ENCODE measurements at places on chromosomes 5 and 9.

DNA sequence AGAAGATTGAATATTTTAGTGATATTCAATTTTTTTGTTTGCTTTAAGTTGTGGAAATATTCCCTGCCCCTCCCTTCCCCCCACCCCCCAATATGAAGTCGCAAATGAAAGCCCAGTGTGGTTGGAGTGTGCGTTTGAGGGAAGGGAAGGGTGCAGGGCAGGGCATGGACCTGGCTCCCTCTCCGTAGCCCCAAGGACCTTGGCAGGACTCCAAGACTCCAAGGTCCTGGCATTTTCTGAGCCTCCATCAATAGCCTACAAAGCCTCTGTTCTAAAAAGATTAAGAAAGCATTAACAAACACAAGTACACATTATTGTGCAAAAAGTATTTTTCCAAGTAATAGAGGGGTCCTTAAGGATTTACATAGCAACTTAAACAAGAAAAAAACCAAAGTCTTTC lies 38.8 kb upstream of the PTPN3 start:
- DNase-seq = no peak

DNA sequence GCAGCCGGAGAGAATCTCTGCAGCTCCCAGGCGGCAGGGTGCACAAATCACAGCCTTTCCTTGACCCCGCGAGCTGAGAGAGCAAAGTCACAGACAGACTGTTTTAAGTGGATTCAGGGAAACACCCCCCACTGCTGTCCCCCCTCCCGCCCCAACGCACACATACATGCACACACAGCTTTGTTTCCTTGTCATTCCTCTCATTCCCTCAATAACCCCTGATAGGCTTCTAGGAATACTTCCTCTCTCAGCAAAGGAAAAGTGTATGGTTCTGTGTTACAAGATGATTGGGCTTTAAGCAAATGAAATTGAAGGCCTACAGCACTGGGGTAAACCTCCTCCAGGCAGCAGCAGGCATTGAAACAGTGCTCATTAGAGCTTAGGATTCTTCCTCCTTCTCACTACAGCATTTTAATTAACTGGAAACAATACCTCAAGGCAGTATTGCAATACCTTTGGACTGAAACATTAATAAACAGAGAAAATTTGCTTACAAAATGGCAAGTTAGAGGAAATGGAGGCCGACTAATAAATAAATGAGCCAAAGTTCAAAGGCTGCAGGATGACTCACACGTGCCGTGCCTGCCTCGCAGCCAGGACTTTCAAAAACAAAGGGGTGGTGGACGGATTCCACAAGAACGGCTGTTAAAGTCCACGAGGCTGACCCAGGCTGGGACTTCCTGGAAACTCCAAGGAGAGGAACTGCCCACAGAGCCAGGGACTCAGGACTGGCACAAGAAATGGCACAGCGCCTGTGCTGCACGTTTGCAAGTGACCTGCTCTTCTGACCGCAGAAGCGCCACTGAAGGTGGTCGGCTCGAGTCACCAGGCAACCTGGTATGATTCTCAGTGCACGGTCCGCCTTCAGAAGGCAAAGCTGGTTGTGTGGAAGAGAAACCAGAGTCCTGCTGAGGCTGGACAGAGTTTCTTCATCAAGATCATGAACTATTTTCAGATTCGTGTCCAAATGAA lies 236.2 kb downstream of the SYK start:
- DNase-seq = peak; percentile 72

- no peak for DNase-seq
Observed at GRCh38 chr5:129670957-129671500, 76.9 kb upstream of the MINAR2 start.

GRCh38 chr9:96242811-96243210 lies 59.2 kb downstream of the HSD17B3 start:
- no peak for DNase-seq

GRCh38 chr5:110854200-110854599 lies 115.4 kb downstream of the SLC25A46 start:
- no peak for DNase-seq

DNA sequence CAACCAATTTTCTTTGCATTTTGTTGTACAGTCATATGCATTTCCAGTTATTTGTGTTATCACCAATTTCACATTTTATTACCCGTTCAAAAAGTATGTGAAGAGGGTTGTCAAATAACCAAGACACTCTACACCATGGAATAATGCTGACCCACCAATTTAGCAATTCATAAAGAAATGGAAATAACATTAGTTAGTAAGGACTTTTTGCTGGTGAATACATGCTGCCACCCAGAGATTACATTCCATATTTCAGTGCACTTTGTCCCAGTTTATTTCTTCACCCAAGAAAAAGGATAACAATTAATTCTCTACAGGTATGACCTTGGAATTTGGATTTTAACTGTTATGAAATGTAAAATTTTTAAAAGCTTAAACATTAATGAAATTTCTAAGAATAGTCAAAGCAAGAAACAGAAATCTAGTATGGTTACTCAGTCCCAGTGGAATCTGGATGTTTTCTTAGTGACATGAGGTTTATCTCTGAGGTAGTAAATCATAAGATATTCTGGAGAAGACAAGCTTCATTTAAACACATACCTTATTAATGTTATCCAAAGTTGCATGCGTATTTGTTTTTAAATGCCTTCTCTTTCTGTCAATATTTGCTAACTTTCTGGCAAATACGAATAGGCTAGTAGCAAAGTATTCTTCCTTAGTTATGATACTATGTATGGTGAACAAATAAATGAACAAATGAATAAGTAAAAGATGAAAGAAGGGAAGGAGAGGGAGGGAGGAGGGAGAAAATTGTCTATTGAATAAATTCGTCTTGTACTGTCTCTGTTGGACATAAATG lies 100.6 kb downstream of the CETN3 start:
- DNase-seq = no peak

GRCh38 chr5:110201791-110202190 lies 512.1 kb downstream of the MAN2A1 start:
- DNase-seq = no peak

GRCh38 chr5:117877731-117878130 lies 1110.6 kb downstream of the DTWD2 start:
- DNase-seq = no peak

DNA sequence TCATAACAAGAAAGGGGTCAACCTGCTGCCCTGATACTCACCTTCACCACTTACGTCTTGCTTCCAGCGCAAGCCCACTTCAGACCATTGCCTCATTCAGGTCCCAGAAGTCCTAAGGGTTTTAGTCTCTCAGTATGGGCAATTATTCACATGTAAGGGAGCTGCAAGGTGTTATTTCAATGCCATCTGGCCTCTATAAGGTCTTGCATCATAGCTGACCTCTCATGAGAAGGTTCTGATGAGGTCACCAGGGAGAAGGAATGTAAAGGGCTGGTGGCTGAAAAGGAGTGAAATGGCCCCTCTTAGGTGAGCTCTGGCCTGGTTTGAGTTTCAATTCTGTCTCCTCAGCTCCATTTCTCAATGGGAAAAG lies 1.5 kb upstream of the MARCHF3 start:
- DNase-seq = no peak

DNA sequence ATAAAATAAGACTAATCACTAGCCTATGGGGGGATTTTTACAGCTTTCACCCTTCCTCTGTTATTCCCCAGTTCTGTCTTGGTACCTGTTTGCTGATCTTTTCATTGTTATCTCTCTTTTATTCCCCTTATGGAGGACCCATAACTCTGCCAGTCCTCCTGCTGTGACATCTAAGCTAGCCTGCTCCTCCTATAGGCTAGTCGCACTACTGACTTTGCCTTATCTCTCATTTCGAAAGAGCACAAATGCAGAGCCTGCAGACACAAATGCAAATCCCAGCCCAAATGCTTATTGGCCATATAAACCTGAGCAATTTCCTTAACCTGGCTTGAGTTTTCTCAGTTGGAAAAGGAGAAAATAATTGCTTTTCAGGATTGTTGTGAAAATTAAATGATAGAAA lies 59.1 kb upstream of the CAMK4 start:
- no peak for DNase-seq

DNA sequence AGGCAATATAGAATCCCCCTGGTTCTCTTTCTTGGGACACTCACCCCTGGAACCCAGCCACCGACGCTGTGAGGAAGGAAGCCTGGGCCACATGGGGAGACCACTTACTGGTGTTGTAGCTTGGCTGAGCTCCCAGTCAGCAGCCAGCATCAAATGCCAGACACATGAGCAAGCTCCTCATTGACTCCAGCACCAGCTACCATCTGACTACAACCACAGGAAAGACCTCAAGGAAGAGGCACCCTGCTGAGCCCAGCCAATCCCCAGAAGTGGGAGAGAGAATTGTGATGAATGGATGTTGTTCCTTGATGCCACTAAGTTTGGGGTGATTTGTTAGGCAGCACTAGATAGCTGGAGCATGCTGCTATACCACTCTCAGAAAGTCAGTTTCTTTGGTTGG lies 36.0 kb downstream of the BNIP1 start:
- DNase-seq = no peak

DNA sequence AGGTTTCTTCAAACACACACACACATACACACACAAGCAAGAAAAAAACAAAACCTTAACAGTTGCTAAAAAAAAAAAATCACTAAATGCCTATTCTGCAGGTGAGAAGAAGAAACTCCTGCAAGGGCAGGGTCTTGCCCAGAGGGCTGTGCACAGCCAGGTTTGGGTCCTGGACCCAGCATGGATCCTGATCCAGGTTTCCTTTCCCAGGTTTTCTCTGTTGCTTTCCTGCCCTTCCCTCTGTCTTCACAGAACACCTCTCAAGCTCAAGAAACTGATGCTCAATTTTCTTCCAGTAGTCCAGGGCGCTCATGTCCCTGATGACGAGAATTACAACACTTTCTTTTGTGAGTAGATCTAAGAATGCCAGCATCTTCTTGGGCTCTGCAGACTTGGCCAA lies 136.6 kb downstream of the PAX5 start:
- no peak for DNase-seq

DNA sequence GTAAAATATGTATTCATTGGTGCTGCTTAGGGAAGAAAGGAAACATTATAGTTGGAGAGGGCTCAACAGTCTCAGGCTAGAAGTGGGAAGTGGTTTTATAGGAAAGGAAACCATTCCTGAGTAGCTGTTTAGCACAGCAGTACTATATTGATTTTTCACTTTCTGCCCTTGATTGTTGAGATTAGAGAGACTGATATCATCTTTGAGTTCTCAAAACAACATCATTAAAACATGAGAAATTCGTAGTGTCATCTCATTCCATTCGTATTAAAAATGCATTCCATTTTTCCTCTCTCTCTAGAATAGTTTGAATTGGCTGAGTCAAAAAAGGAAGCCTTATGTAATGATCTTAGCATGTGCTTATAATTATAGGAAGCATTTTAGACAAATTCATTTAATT lies 14.1 kb downstream of the POLR3G start:
- DNase-seq = no peak

GRCh38 chr9:114334490-114334889 lies 4.8 kb downstream of the ORM2 start:
- DNase-seq = no peak

GRCh38 chr9:35407846-35408245 lies 82.1 kb upstream of the RUSC2 start:
- DNase-seq = no peak

DNA sequence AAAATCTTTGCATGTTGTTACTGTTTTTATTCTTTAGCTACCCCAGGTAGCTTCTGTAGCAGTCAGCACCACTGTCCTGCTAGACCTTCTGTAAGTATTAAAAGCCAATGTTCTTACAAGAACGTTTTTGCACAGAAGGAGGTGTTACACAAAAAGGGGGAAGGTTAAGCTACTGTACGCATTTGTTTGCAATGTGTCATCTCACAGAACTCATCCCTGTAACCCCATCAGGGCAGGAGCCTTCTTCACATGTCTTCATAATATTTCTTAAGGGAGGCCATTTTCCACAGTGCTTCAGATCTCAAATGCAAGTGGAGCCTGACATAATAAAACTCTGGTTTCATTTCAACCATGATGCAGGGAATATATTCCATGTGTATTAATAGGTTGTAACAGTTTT lies 67.9 kb downstream of the OSMR start:
- DNase-seq = no peak

- no peak for DNase-seq
Observed at GRCh38 chr5:9082996-9083395, 462.9 kb downstream of the SEMA5A start.

DNA sequence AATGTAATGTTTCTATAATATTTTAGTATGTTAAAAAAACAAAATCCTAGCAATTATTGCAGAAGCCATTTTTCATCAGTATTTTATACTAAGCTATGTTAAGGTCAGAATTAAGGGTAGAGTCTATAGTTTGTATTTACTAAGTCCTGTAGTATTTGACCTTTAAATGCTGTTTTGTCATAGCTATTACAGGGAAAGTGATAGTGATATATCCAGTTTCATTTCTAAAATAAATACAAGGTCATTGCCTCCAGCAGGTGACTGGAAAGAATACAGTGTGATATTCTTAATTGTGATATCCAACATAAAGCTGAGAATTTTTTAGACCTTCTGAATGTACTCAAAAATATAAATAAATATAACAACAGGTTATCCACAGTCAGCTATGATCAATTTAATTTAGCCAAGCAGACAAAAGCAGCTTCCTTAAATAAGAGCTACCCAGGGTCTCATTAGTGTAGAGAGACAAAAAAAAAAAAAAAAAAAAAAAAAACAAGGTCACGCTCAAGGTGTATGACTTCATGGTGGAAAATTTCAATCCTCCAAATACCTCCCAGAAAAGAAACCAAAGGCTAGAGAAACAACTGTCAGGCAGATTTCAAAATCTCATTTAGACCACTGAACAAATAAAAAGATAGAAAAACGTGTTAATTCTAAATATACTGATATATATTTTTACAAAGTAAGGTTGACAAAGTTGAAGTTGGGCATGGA lies 278.7 kb downstream of the HCN1 start:
- DNase-seq = no peak

DNA sequence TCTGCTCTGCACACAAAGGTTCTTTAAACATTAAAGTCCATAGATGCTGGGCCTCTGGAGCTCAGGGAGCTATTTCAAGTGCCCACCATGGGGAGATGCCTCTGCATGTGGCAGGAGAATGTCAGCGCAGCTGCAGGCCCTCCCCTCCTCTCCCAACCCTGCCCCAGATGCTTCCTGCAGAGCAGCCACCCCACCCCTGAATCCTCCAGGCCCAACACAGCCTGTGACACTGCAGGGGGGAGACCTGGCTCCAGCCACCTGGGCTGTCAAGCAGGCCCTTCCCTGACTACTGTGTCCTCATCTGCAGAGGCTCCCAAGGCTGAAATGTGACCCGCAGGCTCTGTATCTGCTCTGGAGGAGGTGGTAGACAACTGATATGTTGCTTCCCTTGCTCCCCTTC lies 213.9 kb downstream of the GABBR2 start:
- no peak for DNase-seq

DNA sequence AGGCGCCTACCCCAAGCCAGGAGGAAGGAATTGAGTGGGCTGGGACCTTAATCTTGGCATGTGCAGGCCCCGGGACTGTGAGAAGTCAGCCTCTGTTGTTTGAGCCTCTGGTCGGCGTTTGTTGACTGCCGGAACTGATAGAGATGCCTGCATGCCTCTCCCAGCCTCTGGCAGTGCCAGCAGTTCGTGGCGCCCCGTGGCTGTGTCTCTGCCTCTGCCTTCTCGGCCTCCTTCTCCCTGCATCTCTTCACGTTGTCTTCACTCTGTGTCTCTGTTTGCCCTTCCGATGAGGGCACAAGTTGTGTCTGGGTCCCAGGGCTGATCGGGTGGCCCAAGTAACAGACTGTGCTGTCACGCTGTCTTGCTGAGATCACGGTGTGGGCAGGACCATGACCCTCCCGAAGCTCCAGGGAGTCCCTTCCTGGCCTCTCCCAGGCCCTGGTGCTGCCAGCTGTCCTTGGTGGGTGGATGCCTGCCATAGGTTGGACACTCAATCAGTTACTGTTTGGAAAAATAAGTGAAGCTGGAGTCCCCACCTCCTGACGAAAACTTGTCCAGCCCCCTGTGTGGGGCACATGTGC lies 133.5 kb upstream of the LPCAT1 start:
- DNase-seq = no peak

GRCh38 chr9:101265261-101265660 lies 119.5 kb downstream of the BAAT start:
- DNase-seq = no peak

Data from Caco-2 (cell line).